Activated effector memory CD4-positive, alpha-beta T cell treated with anti-CD3 and anti-CD28 coated beads, Interleukin-2, amount 50 U/mL, for 16 hours (primary cell): ENCODE measurements at places on chromosomes 1 and 21.

DNA sequence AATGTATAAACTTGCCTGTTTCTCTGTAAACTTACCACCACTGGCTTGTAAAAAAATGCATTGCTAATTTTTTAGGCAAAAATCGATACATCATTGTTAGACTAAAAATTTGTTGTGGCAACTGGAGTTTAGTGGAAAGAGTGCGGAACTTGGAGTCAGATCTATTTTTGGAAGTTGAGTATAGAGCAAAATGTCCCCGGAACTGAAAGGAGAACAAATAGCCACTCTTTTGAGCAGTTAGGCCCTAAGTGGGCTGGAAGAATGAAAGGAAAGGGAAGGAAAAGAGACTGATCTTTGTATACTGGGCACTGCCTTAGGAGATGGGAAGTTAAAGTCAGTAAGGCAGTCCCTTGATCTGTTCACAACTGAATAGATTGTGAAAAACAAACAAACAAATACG, 30.2 kb downstream of the OPTC start:
- DNase-seq = no peak

GRCh38 chr1:67642629-67643028, 42.4 kb upstream of the GADD45A start:
- DNase-seq = no peak

GRCh38 chr21:41830764-41831452, 48.2 kb downstream of the PRDM15 start:
- no peak for DNase-seq

GRCh38 chr1:202193614-202194327, at the start of gene LGR6:
TSS of gene LGR6 (plus strand) at chr1:202193799. CDS start at chr1:202193990, 191 bp downstream.
- no peak for DNase-seq

DNA sequence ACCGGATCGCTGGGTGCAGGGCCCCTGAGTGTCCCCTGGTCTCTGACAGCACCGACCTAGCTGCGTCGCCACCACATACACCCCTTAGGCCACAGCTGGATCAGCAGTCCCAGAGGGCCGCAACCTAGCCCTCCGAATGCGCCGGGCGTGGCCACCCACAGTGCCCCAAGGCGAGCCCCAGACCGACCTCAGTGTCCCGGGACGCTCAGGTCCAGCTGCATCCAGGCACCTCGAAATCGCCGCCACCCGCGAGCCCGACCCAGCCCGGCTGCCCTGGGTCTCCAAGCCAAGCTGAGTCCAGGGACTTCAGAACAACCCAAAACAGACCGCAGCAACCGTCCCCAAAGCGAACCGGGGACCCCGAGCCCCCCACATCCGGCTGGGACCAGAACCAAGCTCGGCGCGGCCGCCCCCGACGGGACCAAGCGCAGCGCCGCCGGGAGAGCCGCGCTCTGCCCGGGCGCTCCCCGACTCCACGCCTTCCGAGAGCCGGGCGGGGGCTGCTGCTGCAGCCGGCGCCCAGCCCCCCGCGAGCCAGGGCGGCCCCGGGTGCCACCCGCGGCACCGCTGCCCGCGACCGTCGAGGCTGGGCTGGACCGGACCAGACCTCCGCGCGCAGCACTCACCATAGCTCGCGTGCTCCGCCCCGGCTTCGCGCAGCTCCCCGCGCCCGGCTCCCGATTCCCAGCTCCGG, 54.6 kb upstream of the ECE1 start:
- no peak for DNase-seq

GRCh38 chr1:4653328-4653660, 1.1 kb upstream of the AJAP1 start:
- no peak for DNase-seq

- no peak for DNase-seq
Measured at GRCh38 chr1:184929711-184930202, 44.6 kb downstream of the NIBAN1 start.

DNA sequence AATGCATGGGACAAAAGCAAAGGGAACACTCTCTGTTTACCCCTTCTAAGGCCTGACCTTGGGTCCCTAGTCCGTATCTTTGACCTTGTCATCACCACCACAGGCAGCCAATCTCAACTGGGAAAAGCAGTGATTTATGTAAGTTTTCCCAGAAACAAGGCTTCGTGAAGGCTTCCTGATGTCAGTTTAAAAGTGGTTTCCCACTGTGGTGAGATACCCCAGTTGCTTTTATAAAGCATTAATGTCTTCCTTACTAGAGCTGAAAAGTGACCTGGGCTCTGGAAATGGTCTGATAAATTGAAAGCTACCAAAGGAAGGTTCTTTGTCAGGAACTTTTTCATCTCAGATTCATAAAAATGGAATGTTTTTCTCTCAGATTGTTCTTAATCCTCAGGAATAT, 536.4 kb upstream of the PTBP2 start:
- DNase-seq = no peak

GRCh38 chr1:35377555-35377954, 109.0 kb downstream of the ZMYM4 start:
- no peak for DNase-seq

- no peak for DNase-seq
Measured at GRCh38 chr1:240575981-240576662, 35.8 kb downstream of the GREM2 start.

- DNase-seq = no peak
Measured at GRCh38 chr1:175514387-175514953, 228.9 kb downstream of the TNR start.

GRCh38 chr1:224799083-224799482, 130.4 kb upstream of the DNAH14 start:
- DNase-seq = no peak

DNA sequence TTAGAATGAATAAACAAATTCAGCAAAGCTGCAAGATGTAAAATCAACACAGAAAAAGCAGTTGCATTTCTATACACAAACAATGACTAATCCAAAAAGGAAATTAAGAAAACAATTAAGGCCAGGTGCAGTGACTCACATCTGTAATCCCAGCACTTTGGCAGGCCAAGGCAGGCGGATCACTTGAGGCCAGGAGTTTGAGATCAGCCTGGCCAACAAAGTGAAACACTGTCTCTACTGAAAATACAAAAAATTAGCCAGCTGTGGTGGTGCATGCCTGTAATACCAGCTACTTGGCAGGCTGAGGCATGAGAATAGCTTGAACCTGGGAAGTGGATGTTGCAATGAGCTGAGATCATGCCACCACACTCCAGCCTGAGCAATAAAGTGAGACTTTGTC, 22.3 kb downstream of the THEM4 start:
- DNase-seq = no peak

- DNase-seq = no peak
Measured at GRCh38 chr1:19797827-19798226, 1.9 kb downstream of the TMCO4 start.

- no peak for DNase-seq
Measured at GRCh38 chr1:210262167-210262896, 29.7 kb downstream of the SERTAD4 start.

DNA sequence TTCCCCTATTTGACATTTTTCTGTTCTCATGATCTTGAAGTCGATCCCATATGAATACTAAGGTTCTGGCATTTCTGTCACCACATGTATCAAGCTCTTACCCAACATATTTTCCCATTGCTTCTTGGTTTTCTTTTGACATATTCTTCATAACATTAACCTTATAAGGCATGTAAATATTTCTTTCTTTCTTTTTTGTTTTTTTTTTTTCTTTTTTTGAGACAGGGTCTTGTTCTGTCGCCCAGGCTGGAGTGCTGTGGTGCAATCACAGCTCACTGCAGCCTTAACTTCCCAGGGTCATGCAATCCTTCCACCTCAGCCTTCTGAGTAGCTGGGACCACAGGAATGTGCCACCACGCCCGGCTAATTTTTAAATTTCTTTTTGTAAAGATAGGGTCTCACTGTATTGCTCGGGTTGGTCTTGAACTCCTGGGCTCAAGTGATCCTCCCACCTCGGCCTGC, 33.1 kb upstream of the ERRFI1 start:
- DNase-seq = no peak

- no peak for DNase-seq
Measured at GRCh38 chr1:221714227-221715152, 27.4 kb downstream of the DUSP10 start.

GRCh38 chr1:109350182-109350581, 43.4 kb upstream of the MYBPHL start:
- DNase-seq = no peak

DNA sequence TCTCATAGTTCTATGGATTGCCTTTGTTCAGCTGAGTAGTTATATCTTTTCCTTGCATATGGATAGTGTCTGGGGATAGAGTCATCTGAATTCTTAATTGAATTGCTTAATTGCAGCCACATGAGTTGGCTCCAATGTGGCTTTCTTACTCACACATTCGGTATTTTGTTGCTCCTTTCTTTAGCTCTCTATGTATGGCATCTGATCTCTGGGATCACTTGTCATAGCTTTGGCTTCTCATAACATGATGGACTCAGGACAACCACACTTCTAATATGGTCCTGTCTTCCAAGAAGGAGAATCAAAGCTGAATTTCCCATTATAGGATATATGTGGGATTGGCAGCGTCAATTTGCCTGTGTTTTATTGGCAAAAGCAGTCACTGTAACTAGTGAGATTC, 716.2 kb downstream of the NCAM2 start:
- no peak for DNase-seq

DNA sequence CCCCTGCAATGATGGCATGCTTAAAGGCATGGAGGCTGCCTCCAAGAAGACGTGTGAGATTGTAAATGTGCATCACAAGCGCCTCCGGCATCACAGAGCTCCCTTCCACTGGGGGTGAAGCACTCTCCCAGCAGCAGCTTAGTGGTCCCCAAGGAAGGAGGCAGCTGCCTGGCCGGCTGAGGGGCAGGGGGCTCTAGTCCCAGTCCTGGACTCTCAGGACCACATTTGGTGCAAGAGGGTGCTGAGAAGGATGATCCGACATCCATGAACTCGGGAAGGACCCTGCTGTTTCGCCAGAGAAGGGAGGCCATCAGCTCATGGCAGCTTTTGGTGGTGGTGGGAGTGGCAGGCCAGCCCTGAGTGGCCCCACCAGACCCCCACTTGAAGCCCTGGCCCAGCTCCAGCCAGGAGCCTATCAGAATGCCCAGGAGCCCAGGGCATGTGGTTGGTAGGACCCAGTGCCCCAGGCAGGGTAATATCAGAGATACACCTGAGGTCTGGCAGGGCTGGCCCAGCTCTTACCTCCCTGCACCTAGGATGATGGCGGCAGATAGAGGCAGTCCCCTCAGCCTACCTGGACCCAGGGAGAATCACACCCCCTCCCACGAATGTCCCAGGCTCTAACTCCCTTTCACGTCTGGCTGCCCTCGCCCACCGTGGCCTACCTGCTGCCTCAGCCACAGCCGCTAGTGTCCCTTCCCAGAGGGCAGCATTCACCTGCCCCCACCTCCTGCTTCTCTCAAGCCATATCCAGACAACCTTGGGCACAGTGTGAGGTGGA, 2.4 kb upstream of the WNT9A start:
- peak; percentile 51 for DNase-seq

GRCh38 chr1:217897100-217897499, 266.0 kb downstream of the SPATA17 start:
- no peak for DNase-seq

- no peak for DNase-seq
Measured at GRCh38 chr1:157367870-157368269, 184.4 kb downstream of the FCRL5 start.

DNA sequence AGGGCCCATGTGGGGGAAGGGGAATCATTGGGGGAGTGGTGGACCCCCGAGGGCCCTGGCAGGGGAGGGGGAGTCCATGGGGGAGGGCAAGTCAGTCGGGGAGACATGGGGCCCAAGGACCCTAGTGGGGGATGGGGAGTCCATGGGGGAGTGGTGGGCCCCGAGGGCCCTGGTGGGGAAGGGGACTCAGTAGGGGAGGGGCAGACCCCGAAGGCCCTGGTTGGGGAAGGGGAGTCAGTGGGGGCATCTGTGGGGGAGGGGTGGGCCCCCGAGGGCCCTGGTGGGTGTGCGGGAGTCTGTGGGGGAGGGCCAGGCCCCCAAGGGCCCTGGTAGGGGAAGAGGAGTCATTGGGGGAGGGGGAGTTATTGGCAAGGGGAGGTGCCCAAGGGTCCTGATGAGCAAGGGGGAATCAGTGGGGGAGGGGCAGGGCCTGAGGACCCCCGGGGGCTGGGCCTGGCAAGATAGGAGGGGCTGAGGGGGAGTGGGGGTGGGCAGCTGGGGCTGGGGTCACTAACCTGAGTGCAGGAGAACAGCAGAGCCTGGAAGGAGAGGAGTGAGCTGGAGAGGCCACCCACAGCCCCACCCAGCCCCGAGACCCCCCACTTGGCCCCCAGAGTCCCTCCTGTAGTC, 2.1 kb downstream of the MXRA8 start:
- no peak for DNase-seq

GRCh38 chr1:65179148-65179547, 31.1 kb downstream of the AK4 start:
- no peak for DNase-seq

- no peak for DNase-seq
Measured at GRCh38 chr1:206873603-206874188, 8.3 kb downstream of the IL20 start.

DNA sequence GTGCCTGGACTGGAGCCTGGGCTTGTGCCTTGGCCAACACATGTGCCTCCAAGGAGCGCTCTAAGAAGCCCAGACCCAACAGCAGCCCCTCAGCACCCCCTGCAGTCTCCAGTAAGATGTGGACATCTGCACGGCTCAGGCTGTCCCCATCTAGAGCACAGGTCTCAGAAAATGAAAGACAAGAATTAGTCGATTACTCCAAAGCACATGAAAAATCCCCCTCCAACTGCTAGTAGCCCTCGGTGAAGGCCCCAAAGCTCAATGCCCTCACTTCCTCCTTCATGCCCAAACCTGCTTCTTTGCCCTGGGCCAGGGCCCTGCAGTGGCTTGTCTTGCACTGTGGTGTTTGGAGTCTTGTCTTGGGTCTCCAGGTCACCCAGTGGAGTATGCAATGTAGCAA, 21.9 kb upstream of the ERO1B start:
- no peak for DNase-seq

GRCh38 chr1:169478094-169478672, 7.6 kb downstream of the SLC19A2 start:
- no peak for DNase-seq

GRCh38 chr1:160460214-160460642, 59.9 kb downstream of the VANGL2 start:
- no peak for DNase-seq

GRCh38 chr1:243299069-243299468, 43.2 kb downstream of the SDCCAG8 start:
- no peak for DNase-seq

DNA sequence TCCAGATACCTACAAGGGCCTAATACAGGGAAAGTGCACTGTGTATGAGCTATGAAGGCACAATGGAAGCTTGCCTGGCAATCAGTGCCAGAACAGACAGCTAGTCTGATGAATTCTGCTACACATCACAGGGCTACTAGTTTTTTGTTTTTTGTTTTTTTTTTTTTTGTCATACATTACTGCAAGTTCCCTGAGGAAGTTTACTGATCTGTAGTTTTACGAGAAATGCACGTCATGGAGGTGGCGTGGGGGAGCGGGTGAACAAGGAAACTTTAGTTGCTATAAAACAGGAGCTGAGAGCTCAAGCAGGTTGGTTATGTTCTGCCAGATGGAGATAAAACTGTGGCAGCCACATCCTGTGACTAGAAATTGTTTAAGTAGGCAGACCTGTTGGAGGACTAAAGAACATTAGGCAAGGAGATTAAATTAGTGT, 17.7 kb downstream of the PTPRC start:
- peak; percentile 88 for DNase-seq
